ENCODE measurements at places on chromosomes 13 and 19.
A peak's percentile ranks its signal among the peaks of the same experiment; 100 is the strongest.

DNA sequence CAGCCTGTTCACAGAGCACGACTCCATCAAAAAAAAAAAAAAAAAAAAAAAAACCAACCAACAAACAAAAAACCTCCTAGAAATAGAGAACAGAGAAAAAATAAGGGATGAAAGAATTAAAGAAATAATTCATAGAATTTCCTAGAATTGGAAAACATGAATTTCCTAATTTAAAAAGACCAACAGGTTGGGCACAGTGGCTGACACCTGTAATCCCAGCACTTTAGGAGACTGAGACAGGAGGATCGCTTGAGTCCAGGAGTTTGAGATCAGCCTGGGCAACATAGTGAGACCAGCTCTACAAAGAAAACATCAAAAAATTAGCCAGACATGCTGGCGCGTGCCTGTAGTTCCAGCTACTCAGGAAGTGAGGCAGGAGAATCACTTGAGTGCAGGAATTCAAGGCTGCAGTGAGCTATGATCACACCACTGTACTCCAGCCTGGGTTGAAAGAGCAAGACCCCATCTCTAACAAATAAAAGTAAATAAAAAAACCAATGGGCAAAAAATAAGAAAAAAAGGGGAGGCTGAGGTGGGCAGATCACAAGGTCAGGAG is 6.5 kb downstream of the SPART start:
- no peak for DNase-seq

DNA sequence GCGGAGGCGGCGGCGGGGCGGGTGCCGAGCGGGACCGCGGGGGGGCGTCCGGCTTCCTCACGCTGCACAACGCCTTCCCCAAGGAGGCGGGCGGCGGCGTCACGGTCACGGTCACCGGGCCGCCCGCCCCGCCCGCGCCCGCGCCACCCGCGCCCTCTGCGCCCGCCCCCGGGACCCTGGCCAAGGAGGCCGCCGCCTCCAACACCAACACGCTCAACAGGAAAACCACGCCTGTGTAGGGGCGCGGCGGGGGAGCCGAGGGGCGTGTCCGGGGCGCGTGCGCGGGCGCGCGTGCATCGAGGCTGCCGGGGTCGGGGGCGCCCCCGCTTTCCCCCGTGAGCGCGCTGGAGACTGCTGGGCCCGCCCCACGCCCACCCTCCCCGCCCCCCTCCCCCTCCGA is 8.8 kb upstream of the CACNG6 start:
- peak; percentile 13 for DNase-seq

DNA sequence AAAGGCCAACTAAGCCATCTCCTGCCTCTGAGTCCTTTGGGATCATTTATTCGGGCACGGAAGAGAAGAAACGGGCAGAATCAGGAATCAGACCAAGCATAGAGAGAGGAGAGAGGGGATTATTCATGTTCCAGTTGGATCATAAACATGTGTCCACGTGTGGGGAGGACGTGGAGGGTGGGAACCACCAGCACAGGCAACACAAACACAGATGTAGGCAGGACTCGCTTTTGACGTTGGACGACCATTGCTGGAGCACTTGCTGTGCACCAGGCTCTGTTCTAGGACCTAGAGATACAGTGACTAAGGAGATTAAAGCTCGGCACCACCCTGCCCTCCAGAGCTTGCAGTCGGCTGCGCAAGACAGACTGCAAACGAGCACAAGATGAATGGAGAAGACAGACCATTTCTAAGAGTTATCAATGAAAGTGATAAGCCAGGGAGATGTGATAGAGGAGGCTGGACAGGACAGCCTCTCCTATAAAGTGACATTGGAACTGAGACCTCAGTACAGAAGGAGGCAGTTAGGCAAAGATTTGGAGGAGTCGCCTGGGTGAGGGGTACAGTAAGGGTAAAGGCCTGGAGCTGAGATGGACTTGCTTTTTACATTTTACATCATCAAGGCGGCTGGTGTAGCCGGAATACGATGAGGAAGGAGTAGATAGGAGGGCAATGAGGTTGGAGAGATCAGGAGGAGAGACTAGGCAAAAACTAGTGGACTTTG is 716 bp downstream of the SH2D3A start:
- peak; percentile 14 for DNase-seq

- DNase-seq = no peak
Measured at GRCh38 chr19:15253513-15253912, 21.3 kb upstream of the EPHX3 start.

DNA sequence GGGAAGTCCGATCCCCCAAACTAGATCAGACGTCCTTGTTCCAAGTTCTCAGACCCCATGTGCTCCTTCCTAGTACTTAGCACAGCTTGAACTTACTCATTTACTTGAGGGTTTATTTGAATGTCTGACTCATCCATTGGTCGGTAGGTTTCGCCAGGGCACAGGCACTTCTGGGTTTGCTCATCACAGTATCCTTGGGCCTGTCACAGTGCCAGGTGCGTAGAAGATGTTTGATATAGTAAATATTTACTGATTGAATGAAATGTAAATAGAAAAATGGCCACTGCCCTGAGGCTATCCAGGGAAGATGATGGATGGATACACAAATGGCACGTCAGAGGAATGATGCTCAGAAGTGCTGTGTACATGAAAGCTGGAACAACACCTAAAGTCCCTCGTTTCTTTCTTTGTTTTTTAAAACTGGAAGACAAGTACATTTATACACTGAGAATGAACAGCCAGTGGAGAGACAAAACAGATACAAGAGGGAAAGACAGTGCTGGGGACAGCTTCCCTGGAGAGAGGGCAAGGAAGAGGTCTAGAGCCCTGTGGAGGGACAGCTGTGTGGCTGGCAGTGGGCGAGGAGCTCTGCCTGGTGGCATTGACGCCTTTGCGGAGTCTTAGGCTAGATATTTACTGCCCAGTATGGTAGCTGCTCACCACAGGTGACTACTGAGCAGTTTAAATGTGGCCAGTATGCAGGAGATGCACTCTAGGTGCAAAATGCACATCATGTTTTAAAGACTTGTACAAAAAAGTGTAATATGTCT is 31.2 kb upstream of the KL start:
- DNase-seq = no peak

DNA sequence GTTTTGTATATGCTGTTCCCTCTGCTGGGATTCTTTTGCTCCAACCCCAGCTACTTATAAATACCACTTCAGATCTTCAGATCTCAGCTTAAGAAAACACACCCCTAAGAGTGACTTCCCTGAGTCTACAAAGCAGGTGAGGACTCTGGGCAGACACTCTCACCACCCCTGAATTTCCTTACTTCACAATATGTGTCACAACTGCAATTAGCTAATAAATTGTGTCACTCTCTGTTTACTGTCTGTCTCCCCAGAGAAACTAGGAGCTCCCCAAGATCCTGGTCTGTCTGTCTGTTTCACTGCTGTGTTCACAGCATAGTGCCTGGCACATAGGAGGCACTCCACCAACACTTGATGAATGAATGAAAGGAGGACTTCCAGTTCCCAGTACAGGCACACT is 14.4 kb downstream of the CEBPA start:
- DNase-seq = no peak

GRCh38 chr19:31841755-31842154 is 492.5 kb upstream of the TSHZ3 start:
- DNase-seq = no peak

DNA sequence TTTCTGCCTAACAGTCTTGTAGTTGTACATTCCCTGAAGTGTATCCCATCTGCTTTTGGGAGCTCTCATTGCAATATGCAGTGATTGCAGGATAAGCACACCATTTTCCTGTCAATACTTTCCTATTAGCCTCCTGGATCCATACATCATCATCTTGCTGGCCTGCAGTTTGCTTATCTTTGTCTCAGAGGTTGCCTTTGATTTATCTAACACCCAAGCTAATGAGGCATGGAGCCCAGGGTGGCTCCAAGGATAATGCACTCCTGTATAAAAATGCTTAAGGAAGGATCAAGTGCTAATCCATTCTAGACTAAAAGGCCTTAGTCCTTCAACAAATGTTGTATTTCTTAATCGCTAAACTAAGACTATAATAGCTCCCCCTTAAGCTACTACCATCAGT is 161.6 kb upstream of the OBI1 start:
- DNase-seq = no peak

DNA sequence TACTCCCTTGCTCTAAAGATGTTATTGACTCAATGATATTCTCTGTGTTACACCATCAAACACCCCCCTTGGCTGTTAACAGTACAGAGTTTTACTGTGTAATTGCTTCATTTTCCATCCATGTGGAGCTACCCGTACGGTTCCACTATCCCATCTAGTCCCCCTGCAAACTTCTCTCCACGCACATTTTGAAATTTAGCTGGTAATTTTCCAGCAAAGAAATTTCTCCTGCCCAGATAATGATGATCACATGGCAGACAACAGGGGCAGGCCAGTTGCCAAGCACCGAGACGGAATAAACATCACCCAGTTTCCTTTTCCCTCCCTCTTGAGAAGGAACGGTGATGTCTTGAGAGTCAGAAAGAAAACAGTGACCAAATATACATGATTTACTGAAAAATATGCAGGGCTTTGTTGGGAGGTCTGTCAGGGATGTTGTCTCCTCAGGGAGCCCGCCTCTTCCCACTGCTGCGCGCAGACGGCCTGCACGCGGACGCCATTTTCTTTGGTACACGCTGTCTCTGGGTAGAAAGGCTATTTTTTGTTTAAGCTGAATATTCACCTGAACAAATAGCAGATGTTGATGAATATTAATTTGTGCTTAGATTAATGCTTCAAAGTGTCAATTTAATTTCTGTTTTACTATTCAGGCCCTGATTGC is 109.9 kb downstream of the OLFM4 start:
- no peak for DNase-seq

GRCh38 chr19:35247526-35248309 is 1.1 kb upstream of the LSR start:
- peak; percentile 70 for DNase-seq

- DNase-seq = no peak
Measured at GRCh38 chr13:48559638-48560320, 26.9 kb upstream of the RCBTB2 start.

GRCh38 chr13:46387064-46387851 is at the start of gene RUBCNL:
RUBCNL (minus strand) TSS chr13:46387252; CDS start chr13:46372475, 14,777 bp downstream.
- peak; percentile 10 for DNase-seq

- DNase-seq = no peak
Measured at GRCh38 chr19:12596485-12596884, 14.1 kb downstream of the ZNF490 start.

DNA sequence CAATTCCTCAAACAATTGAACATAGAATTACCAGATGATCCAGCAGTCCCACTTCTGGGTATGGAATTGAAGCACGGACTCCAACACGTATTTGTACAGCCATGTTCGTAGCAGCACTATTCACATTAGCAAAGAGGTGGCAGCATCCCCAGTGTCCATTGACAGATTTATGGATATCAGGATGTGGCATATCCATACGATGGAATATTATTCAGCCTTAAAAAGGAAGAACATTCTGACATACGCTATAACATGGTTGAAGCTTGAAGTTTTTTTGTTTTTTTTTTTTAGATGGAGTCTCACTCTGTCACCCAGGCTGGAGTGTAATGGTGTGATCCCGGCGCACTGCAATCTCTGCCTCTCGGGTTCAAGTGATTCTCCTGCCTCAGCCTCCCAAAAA is 220.6 kb downstream of the ZIC5 start:
- DNase-seq = no peak

DNA sequence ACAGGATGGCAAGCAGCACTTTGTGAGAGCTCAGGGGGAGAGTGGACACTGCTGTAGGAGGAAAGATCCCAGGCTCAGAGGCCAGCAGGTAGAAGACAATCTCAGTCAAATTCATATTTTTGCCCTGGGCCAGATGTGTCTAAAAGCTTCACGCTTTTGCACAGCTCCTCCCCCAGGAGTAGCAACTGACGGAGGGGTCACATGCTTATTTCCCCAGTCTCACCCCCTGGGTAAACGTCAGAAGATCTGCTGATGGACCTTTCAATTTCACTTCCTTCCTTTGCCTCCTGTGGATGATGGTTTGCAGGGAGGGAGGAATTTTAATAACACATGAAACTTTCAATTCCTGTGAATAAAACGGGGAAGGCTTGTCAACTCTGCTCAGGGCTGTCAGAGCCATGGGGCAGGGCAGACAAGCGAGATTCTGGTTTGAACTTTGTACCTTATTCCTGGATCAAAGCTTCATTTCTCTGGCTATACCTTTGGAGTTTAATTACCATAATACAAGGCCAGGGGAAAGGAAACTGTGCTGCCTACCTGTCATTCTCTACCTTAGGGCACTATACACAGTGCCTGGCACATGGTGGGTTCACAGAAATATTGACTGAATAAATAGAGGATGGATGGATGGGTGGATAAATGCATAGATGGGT is 41.0 kb downstream of the POU4F1 start:
- no peak for DNase-seq

- DNase-seq = peak; percentile 54
Measured at GRCh38 chr19:55212447-55212846, 3.1 kb upstream of the PTPRH start.

DNA sequence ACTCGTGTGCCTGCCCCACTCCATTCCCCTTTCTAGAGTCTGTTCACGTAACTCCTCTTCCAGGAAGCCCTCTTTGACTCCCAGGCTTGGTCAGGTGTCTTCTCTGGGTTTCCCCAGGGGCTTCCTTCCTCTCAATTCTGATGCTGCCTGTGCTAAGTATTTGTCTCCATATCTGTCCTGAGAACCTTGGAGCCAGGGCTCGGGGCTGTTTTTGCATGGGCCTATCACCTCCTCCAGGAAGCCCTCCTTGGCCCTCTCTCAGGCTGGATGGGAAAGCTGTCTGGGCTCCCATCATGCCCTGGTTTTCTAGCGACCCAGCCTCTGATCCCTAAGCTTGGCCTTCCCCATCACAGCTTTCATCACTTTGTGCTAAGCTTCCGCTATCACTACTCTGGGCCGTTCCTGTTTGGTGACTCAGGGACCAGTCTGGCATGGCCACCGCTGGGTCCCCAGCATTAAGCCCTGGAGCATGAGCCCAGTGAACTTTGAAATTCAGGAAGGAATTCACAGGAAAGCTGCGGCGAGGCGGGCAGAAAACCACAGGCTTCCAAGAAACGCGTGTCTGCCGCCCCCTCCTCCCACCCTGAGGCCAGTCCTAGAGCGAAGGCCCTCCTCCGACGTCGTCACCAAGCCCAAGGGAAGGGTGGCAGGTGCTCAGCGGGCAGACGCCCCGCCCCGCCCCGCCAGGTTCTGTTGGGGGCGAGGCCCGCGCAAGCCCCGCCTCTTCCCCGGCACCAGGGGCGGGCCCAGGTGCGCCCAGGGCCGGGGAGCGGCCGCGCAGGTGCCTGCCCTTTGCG is 486 bp upstream of the SPINT2 start:
- peak; percentile 87 for DNase-seq

GRCh38 chr13:56501750-56502149 is 639.0 kb upstream of the PRR20A start:
- DNase-seq = no peak

GRCh38 chr13:47865883-47866282 is 135.2 kb downstream of the SUCLA2 start:
- no peak for DNase-seq

DNA sequence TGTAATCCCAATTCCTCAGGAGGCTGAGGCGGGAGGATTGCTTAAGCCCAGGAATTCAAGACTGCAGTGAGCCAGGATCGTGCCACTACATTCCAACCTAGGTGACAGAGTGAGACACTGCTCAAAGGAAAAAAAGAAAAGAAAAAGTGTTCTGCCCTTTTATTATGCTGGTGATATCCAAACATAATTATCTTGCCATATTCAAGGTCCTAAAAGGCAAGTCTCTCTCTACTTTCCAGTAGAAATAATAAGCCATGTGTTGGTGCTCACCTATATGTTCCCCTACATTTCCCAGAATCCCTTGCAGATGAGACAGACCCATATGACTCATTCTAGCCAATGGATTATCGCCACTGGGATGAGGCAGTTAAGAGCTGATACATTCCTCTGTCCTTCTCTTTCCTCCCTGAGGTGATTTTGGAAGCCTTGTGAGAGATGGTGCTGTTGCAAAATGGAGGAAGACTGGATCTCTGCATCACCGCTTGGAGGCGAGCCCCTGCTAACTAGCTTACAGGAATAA is 58.3 kb upstream of the MRI1 start:
- no peak for DNase-seq

All from CD4-positive, alpha-beta T cell treated with Interleukin-6 for 4 hours (primary cell).